ENCODE measurements at places on chromosomes 6 and 20.

GRCh38 chr20:4261333-4262284, 246.3 kb upstream of the RNF24 start:
- DNase-seq, result no peak

DNA sequence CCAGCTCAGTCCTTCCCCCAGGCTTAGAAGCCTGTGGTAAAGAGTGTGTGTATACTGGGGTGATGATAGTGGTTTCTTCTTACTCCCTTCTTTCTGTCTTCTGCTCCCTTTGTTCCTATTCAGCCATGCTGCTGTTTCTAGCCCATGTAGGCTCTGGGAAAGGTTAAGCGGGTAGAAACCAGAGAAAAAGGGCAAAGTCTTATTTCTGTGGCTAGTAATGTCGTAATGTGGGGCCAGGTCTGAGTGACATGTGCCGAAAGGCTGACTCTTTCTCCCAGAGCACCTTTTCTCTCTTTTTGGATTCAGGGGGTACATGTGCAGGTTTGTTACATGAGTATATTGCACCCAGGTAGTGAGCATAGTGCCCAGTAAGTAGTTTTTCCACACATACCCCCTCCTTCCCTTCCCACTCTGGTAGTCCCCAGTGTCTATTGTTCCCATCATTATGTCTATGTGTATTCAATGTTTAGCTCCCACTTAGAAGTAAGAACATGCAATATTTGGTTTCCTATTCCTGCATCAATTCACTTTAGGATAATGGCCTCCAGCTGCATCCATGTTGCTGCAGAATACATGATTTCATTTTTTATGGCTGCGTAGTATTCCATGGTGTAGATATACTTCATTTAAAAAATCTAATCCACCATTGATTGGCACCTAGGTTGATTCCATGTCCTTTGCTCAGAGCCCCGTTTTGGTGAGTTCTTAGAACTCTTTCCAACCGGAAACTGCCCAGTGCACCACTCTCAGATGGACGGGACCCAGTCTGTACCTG, 74.3 kb downstream of the EFHC1 start:
- DNase-seq, result no peak

GRCh38 chr20:19207541-19207940, 4.9 kb upstream of the SLC24A3 start:
- DNase-seq, result no peak

DNA sequence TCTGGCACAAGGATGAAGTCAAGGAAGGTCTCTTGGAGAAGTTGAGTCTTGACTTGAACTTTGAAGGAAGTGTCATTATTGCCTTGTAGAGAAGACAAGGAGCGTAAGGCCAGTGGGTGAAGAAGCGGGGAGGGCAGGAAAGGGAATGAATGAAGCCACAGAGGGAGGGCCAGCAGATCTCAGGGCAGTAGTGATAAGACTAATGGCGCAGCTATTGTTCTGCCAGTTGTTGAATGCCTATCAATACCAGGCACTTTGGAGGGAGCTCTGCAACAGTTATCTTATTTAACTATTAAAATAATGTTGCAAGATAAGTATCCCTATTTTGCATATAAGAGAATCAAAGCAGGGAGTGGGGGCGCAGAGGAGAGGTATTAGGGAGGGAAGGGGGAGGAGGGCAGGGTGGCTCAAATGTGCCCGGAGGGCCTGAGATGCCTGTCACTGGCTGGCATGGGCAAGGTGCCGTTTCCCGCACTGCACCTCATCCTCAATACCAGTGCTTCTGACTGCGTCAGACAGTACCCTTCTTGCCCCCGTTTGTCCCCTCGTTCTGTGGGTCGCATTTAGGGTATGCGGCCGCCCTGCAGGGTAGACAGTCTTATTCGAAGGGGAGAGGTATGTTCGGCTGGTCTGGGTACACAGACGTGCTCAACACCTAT, 109.8 kb downstream of the ZDHHC14 start:
- no peak for DNase-seq

GRCh38 chr20:3729811-3730540, 2.5 kb upstream of the HSPA12B start:
- DNase-seq, result no peak

Data from AML-193 (cell line).